H1 (cell line): ENCODE measurements at places on chromosomes 7 and 10. TPM values are rescaled to one million over a fixed set of nuclear protein-coding genes. Genes with fewer than 3 reads are reported as not detected.

SHH gene
- not detected in 2 replicates for total RNA-seq

DNA sequence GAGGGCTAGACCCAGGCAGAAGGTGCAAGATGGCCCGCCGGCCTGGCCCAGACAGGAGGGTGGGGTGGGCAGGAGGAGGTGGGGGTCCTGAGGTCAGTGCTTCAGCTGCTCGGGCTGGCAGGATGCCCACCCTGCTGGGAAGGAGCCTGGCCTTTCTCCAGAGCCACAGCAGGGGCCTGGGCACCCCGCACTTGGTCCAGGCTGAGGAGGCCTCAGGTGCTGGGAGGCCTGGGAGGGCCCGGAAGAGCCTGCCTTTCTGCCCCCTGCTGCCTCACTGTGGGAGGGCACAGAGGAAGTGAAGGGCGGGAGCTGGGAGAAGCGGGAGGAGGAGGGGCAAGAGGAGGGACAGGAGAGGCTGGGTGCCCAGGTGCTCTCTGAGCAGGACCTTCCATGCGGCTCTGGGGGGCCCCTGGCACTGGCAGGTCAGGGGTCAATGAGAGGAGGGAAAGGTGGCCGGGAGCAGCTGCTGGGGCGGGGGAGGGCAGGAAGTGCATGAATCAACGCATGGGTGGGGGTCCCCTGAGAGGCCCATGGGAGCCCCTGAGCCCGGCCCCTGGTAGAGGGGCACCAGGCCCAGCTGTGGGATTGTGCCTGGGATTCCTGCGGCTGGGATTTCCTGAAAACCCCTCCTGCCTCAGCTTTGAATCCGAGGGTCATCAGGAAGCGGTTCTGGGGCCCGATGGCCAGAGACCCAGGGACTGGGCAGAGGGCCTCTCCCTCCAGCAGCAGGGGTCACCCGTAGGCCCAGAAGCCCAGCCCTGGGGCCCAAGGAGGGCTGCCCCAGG lies 49.9 kb downstream of the PWWP2B start:
- H3K27me3 ChIP-seq, result no peaks in the 10 kb centered on the region
- no peaks in the 10 kb centered on the region for H3K36me3 ChIP-seq
- H3K27ac ChIP-seq, result no peak overlapping the region; the same call in 1 of the 2 replicates
- peaks cover 38% of the 10 kb centered on the region for H3K4me1 ChIP-seq

- H3K4me1 ChIP-seq, result no peaks in the 10 kb centered on the region; the same call in 1 of the 2 replicates
- no peak overlapping the region for H3K27ac ChIP-seq
- H3K27me3 ChIP-seq, result no peaks in the 10 kb centered on the region
Measured at GRCh38 chr10:68606918-68607317, 46.8 kb downstream of the TET1 start.

ENTPD1 gene
- total RNA-seq, result 2.2 and 2.9 TPM in 2 replicates

DNA sequence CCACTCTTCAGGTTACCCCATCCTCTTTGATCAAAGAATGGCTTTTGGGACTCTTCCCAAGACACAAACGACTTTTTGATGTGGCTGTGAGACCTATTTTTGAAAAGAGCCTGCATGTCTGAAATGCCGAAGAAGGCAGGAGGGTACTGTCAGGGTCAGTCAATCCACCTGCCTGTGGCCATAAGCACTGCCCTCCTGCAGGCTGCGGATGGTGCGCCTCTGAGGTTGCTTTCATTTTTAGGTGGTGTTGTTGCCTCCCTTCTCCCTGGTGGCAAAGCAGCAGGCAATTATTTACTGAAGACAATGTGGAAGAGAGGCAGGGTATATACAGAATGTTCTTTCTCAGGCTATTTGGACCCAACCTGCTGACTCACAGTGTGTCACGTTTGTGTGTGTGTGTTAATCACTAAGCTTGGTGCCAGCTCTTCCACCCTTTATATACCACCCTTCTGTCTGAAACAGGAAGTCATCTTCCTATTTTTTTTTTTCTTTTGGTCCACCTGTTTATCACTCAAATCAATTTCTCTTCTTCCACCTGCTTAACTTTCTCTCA lies 1421.2 kb upstream of the CELF2 start:
- DNase-seq, result no peak
- no peaks in the 10 kb centered on the region for H3K27me3 ChIP-seq
- no peaks in the 10 kb centered on the region for H3K4me1 ChIP-seq
- no peaks in the 10 kb centered on the region for H3K36me3 ChIP-seq

KCNMA1 gene
- total RNA-seq, result 9.5 and 11.1 TPM in 2 replicates

GRCh38 chr7:38284553-38284952 lies 11.1 kb upstream of the TARP start:
- no peaks in the 10 kb centered on the region for H3K36me3 ChIP-seq
- no peaks in the 10 kb centered on the region for H3K4me1 ChIP-seq

DNA sequence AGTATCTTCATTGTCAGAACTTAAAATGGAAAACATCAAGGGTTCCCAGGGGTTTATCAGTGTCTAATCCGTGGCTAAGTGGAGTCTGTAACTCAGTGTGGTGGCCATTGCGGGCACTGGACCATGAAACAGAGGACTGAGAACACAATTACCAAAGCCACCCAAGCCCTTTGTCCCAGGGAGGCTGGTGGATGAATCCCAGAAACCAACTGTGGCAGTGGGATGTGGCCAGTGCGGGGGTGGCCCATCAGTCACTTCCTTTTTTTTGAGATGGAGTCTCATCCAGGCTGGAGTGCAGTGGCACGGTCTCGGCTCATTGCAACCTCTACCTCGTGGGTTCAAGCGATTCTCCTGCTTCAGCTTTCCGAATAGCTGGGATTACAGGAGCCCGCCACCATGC lies 61.8 kb downstream of the TACC2 start:
- H3K27ac ChIP-seq, result no peak overlapping the region; the same call in 1 of the 2 replicates
- H3K27me3 ChIP-seq, result no peaks in the 10 kb centered on the region
- DNase-seq, result no peak
- H3K4me1 ChIP-seq, result peaks cover 4% of the 10 kb centered on the region
- no peaks in the 10 kb centered on the region for H3K36me3 ChIP-seq
- no peak overlapping the region for H3K4me3 ChIP-seq

LRGUK gene
- 2.4 and 3.6 TPM in 2 replicates for total RNA-seq

GRCh38 chr10:125035136-125035535 lies 93.2 kb downstream of the ZRANB1 start:
- H3K4me1 ChIP-seq, result peaks cover 1% of the 10 kb centered on the region
- peaks cover 4% of the 10 kb centered on the region for H3K36me3 ChIP-seq
- DNase-seq, result no peak
- H3K27ac ChIP-seq, result no peak overlapping the region
